Heart right ventricle (tissue), 16 donors: ENCODE measurements at places on chromosomes 2 and 18. TPM values are rescaled to one million over a fixed set of nuclear protein-coding genes. Genes with fewer than 3 reads are reported as not detected.

DNA sequence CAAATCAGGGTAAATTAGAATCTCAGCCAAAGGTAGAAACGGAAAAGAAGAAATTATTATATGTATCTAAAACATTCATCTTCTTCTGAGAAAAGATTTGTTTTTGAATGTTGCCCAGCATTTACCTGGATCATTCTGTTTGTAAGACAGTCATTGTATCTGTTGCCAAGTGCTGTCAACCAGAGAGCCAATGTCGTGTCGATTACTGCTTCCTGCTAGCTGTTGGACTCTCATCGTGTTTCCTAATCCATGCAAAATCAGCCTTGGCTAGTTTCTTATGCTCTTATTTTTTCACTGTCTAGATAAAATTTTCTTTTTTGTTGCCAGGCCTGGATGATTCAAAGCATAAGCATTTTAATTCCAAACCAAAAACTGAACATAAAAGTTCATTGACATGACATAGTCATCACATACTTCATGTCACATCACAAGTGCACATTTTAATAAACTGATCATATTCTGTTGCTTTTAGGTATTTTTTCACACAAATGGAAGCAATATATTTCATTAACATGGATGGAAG lies 202.3 kb downstream of the KCNH7 start:
- no peak for DNase-seq

GRCh38 chr18:79964330-79965118 lies at the start of gene HSBP1L1:
Gene HSBP1L1 (plus strand): TSS chr18:79964643. CDS start chr18:79964736, 93 bp downstream.
- DNase-seq, result no peak

DNA sequence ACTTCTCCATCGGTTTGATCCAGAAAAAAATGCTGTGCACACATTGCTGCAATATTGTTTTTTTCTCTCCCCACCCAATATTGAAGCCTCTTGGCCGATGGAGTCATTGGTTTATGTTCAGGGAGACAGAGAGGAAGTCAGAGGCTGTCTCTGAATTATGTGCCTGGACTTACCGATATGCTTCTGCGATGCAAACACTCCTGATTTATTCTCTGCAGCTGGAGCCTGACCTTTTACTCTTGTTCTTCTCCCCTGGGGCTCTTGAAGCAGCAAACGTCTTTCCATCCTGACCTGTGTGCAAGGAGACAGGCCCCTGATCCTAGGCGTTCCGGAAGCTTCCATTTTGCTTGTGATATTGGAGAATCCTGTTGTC lies 99.6 kb downstream of the PTGR3 start:
- no peak for DNase-seq

- DNase-seq, result no peak
Observed at GRCh38 chr18:78305789-78306188, 673.8 kb upstream of the SALL3 start.

DNA sequence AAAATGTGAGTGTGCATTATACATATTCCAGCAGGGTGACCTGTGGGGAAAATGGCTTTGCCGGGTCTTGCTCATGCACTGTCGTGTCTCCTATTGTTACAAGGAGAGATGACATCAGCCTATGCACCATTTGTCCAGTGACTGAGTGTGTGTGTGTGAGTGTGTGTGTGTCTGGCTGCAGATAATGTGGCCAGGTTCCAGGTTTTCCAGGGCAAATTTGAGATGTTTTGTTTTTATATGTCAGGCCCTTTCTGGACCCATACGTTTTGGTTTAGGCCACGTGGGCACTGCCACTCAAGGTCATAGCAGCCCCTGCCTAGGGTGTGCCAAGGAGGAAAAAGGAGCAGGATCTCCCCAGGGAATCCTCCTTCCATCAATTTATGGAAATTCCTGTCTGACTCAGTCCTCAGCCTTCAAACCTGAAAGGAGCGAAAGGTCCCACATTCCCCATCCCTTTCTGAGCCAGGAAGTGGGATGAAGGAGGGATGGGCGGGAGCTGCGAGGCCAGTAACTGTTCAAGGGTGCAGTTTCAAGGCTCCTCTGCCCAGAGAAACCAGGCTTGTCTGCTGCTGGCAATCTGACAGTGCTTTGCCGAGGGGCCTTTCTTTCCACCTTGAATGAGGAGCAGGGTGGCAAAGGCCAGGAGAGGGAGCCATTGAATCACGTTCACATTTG lies 93.0 kb upstream of the SMAD2 start:
- DNase-seq, result peak; percentile 57

DNA sequence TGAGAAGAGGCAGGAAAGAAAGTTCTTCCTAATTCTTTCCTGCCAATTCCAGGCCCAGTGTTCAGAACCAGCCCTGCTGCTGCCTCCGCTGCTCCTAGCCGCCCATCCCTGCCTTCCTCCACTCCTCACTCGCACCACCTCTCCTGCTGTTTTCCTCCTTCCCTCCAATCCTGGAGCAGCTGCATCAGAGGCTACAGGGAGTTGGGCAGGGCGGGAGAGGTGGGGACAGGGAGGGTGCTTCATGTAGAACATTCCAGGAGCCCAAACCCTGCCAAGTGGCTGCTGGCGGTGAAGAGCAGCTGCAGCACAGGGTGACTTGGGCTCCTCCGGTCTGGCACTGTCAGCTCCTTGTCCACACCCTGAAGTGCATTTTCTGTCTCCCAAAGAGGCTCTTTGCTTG lies 176.3 kb downstream of the TNS1 start:
- peak; percentile 73 for DNase-seq

GRCh38 chr2:1550658-1551316 lies 137.5 kb downstream of the TPO start:
- DNase-seq, result peak; percentile 47

GRCh38 chr2:36570416-36570815 lies 27.6 kb downstream of the FEZ2 start:
- DNase-seq, result no peak

DNA sequence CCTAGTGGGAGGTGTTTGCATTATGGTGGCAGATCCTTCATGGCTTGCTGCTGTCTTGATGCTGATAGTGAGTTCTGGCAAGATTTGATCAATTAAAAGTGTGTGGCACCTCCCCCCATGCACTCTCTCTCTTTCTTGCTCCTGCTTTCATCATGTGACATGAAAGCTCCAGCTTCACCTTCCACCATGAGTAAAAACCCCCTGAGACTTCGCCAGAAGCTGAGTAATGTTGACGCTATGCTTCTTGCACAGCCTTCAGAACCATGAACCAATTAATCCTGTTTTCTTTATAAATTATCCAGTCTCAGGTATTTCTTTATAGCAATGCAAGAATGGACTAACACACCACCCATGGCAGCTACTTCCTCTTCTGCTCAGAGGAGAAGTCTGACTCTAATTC lies 2181.4 kb upstream of the PIK3C3 start:
- DNase-seq, result no peak

DNA sequence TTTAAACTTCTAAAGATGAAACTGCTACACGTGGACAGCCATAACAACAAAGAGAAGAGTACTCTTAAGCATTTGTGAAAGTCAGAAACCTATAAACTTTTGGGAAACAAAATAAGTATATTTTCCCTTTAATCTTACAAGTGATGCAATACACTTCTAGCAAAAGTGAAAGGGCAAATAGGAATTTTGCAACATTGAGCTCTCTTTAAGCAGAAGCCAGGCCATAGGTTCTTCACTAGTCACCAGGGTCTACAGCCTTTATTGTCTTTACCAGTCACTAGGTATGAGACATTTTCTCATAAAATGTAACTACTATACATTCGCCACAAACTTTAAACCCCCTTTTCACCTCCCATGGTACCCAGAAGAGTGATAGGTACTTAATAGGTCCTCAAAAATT lies 37.5 kb downstream of the SCN1A start:
- DNase-seq, result no peak

- DNase-seq, result no peak
Observed at GRCh38 chr2:20317197-20317596, 33.4 kb downstream of the PUM2 start.

DNA sequence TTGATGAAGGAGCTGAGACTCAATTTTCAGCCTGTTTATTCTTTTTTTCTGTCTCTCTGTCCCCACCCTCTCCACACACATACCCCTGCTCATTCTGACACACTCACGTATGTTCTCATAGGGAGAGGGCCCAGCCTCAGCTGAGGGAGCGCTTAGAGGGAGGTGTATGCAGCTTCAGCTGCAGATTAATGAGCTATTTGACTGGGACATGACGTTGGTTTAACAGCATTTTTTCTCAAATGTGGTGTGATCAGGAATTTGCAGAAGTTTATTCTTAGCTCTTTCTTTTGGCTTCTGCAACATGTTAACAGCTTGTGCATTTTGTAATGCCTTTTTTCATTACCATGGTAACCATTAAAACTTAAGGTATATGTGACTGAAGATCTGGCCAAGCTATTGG lies 1547.1 kb upstream of the PIK3C3 start:
- DNase-seq, result no peak

- no peak for DNase-seq
Observed at GRCh38 chr2:138536740-138537139, 35.2 kb downstream of the SPOPL start.

DNA sequence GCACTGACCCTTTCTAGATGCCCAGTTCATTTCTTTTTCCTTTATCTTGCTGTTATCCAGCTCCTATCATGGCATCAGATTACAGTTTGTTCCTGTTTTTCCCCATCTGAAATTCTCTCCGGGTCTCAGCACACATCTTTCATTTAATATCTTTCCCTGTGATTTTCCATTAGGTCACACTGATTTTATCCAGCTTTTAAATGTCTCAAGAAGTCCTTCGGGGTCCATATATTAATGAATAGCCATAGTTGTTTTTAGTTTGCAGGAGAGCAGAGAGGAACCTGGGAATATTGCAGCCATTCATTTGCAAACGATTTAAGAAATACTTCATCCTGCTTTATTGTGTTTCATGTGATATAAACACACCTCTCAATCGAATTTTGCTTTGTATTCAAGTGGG lies 374.2 kb downstream of the TDRD15 start:
- no peak for DNase-seq

- no peak for DNase-seq
Observed at GRCh38 chr2:205464681-205465080, 217.6 kb upstream of the NRP2 start.

DNA sequence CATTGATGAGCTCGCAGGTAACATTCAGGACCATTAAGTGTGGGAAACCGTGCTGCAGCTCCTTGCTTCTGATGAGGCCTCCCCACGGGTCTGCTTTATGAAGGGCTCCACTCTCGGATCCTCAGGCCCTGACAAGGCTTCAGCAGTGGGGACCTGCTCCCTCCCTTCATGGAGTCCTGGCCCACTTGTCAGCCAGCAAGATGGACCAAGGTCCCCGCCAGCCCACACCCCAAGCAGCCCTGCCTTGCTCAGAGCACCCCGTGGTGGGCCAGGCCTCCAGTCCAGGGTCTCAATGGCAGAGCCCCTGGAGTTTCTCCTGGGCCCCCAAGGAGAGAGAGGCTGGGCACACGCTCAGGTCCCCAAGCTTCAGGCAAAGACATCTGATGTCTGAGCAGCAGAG lies 41.5 kb downstream of the CROCC2 start:
- DNase-seq, result no peak

DNA sequence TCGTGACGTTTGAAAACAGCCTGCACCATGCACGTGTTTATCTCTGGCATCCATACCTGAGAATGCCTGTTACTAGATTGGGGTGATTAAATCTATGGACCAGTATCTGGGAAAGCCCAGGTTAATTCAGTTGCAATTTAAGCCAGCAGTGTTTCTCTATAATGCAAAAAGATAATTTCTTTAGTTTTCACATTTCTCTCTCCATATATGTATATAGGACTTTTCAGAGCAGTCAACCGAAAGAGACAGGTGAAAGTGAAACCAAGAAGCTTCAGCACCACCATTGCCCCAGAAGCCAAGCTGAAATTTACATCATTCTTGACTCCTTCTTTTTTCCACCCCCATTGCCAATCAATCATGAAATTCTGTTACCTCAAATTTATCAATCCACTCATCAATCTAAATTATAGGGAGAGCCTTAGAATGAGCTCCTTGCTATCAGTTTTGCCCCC lies 2.7 kb upstream of the LRP2 start:
- DNase-seq, result no peak

DNA sequence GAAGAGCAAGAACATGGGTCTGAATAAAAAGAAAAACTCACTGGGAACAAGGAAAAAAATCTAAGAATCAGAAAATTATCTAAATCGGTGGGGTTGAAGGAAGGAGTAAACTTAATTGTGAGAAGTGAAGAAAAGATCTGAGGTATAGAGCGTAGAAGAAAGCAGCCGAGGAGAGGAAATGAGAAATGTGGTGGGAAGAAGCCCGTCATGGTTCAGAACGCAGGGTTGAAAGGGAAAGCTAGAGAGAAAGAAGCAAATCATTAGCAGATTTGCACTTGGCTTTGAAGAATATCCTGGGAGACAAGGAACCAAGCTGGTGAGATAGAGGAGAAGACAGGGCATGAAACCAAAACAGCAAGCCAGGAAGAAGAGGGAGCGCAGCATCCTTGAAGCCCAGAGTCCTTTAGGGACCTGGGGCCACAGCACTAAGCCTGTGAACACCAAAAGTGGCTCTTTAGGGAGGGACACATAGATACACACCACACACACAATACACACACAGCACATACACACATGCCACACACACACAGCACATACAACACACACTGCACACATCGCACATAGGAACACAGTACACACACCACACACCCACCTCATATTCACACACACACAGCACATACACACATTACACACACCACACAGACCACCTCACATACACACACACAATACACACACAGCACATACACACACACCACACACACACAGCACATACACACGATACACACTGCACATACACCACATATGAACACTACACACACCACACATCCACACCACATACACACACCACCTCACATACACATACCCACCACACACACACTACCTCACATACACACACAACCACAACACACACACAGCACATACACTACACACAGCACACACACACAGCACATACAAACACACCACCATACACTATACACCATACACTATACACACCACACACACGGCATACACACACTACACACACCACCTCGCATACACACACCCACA lies 274.6 kb downstream of the ETAA1 start:
- no peak for DNase-seq

- no peak for DNase-seq
Observed at GRCh38 chr2:161990741-161991140, 83.3 kb downstream of the DPP4 start.

DNA sequence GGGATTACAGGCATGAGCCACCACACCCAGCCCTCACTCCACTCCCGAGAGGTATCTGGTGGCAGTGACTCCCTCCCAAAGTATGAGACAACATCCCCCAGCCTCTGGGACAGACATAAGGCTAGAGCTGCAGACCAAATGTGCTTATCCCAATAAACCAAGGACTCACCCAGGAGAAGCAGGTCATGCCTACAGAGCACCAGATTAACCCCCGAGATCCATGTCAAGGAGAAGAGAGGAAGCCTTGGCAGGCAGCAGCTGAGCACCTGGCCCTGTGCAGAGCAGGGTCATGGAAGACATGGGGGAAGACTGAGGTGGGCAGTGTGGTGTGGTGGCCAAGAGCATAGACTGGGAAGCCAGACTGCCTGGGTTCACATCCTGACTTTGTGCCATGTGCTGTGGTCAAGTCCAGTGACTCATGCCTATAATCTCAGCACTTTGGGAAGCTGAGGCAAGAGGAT lies 7.2 kb downstream of the RAB11FIP5 start:
- DNase-seq, result no peak

Gene IL1F10
- not detected for total RNA-seq

Gene TSPYL6
- 0.21 TPM for total RNA-seq

Gene ABCB11
- total RNA-seq, result 0.05 TPM

Gene FBXO41
- total RNA-seq, result 1.8 TPM

Gene MARCHF4
- total RNA-seq, result 0.11 TPM

Gene CCDC85A
- total RNA-seq, result 3.4 TPM

Gene FOXD4L1
- total RNA-seq, result not detected

Gene SH3BP4
- 12.6 TPM for total RNA-seq

Gene AQP4
- total RNA-seq, result 15.7 TPM

Gene CXCR2
- 2.7 TPM for total RNA-seq
